ENCODE measurements at places on chromosomes 2 and 18.

- peak; percentile 89 for DNase-seq
These were observed 10.7 kb downstream of the ACP1 start for GRCh38 chr2:275466-275865.

DNA sequence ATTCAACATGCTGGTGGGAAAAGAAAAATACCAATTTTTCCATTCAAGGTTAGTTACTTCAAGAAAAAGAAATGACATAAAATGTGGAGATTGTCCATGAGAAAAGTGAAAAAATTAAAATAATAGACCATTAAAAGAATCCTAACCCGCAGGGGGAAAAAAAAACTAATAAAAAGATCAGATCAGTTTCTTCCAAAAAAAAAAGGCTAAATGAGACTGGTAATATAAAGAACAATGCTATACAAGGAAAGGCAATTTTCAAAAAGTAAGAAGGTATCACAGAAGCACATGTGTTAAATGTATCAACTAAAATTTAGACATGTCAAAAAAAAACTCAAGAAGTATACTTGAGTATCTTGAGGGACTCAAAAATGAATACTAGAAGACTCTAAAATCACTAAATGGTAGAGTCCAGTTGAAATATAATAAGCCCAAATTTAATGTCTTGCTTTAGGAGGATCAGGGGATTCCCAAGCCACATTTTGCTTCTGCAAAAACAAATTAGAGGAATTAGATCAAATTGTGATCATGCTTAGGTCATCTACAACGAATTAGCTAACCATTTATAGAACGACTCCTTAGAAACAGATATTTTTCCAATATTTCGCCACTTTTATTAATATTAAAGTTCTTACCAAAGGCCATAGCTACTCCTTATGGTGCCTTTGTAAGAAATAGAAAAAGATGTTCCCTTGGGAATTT lies 35.8 kb upstream of the GLS start:
- DNase-seq, result no peak

DNA sequence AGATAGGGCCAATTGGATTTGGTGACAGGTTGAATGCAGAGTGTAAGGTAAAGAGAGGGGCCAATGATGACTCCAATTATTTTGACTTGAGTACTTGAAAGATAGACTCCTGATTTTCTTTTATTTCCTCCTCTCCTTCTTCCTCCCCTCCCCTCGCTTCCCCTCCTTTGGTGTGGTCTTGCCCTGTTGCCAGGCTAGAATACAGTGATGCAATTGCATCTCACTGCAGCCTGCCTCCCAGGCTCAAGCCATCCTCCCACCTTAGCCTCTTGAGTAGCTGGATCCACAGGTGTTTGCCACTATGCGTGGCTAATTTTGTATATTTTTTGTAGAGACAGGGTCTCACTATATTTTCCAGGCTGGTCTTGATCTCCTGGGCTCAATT lies 2.3 kb downstream of the DGUOK start:
- no peak for DNase-seq

- peak; percentile 69 for DNase-seq
These were observed 87.5 kb upstream of the RNF152 start for GRCh38 chr18:61980355-61980754.

GRCh38 chr2:191105082-191105481 lies 45.7 kb downstream of the STAT4 start:
- DNase-seq, result no peak

GRCh38 chr2:160394153-160394552 lies 99.5 kb downstream of the RBMS1 start:
- DNase-seq, result peak; percentile 36

DNA sequence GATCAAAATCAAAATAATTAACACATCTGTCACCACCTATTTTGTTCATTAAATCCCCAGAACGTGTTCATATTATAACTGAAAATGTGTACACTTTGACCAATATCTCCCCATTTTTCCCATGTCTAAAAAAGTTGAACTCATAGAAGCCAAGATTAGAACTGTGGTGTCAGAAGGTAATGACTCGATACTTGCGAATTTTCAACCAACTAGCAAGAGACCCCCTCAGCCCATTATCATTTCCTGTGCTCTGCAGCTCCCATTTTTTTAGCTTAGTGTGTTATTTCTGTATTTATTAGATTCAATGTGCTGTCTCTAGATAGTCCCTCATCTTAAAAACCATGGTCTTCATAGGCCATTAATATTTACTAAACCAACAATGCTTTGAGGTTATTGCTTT lies 248.7 kb upstream of the PIK3C3 start:
- DNase-seq, result no peak

DNA sequence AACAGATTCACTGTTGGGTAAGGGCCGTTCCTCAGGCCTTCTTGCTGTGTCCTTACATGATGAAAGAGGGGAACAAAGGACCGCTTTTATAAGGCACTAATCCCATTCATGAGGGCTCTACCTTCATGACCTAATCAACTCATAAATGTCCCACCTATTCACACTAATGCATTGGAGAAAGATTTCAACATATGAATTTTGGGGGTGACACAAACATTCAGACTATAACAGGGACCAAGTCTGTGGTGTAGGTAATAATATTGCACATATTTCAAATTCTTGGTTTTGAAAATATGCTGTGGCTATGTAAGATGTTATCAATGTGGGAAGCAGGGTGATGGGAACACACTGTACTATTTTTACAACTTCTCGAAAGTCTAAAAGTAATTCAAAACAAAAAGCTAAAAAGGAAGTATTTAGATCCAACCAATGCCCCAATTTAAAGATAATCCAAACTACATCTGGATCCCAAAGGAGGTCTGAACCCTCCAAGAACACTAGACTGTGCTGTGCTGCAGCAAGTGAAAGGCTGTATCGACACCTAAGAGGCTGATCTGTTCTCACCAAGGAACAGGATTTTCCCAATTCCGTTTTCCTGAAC lies 82.4 kb upstream of the TGIF1 start:
- DNase-seq, result peak; percentile 1

DNA sequence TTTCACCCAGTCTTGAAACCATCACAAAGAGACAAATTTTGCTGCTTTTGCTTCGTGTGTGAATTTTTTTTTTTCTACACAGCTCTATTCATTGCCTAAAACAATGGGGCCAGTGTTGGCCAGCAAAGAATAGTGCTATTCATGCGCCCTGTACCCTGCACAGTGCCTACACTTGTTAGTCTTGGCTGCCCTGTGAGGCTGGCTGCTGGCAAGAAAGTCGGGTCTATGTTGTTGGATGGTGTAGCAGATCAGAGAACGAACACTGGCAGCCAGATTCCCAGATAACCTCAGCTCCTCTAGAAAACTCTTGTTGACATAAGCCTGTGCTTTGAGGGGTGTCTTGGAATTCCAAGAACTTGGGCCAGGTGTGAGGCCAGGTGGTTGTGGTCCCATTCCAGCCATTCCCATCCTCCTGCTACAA lies 455.7 kb upstream of the TCF4 start:
- DNase-seq, result no peak

GRCh38 chr18:13264091-13265007 lies 45.8 kb downstream of the LDLRAD4 start:
- DNase-seq, result no peak

DNA sequence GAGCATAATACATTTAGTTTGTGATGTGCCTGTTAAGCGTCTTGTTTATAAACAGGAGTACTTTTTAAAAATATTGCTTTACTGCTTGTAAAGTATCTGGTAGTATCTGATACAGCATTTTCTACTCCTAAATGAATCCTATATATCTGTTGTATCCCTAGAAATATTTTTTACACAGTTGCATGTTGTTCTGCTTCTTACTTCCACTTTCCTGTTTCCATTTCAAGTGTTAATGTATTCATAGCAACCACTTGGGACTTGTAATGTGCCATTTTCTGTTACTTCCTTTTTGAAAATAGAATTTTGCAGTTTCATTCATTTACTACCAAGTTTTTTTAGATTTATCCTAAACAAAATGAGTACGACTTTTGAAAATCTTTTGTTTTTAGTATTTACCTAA lies 24.9 kb downstream of the CCNT2 start:
- DNase-seq, result peak; percentile 87

DNA sequence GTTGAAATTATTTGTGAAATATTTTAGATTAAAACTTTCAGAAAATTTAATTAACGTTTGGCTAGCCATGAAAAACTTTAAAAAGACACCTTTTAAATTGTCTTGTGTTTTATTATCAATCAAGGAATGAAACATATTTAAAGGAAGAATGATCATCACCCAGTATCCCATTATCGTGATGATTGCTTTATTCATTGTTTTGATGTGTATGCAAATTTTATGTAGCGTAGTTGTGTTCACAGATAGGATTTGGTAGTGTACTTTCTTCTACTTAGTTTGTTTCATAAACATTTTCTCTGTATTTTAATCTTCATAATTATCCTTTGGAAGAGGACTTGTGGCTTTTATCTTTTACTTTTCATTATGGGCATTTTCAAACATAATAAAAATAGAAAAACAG lies 7.8 kb downstream of the GRHL1 start:
- no peak for DNase-seq

DNA sequence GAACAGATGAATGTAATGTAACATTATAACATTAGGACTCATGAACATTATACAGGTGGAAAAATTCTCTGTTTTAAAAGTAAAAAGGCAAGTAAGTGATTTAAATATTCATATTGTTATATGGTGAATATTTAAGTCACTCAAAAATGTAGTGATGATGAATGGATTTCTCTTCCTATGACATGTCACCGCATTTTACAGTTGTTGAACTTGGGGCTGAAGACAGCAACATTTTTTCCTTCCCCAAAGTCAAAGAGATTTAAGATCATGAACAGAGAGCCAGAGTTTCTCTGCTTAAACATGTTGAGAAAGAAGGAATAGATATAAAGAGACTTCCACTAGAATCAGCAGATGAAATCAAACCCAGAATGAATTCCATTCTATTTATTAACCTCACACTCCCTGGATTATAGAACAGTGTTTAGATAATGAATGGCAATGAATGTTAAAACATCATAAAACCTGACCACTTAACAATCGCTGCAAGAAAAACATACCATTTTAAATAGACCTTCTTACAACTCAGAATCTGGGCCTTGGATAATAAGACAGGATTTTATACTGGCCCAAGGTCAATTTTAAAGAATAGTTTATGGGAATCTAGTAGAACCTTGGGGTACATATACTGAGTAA lies 163.6 kb upstream of the SIX2 start:
- no peak for DNase-seq
